Activated CD8-positive, alpha-beta memory T cell treated with anti-CD3 and anti-CD28 coated beads for 1 hour (primary cell): ENCODE measurements at places on chromosomes 13 and 19.

DNA sequence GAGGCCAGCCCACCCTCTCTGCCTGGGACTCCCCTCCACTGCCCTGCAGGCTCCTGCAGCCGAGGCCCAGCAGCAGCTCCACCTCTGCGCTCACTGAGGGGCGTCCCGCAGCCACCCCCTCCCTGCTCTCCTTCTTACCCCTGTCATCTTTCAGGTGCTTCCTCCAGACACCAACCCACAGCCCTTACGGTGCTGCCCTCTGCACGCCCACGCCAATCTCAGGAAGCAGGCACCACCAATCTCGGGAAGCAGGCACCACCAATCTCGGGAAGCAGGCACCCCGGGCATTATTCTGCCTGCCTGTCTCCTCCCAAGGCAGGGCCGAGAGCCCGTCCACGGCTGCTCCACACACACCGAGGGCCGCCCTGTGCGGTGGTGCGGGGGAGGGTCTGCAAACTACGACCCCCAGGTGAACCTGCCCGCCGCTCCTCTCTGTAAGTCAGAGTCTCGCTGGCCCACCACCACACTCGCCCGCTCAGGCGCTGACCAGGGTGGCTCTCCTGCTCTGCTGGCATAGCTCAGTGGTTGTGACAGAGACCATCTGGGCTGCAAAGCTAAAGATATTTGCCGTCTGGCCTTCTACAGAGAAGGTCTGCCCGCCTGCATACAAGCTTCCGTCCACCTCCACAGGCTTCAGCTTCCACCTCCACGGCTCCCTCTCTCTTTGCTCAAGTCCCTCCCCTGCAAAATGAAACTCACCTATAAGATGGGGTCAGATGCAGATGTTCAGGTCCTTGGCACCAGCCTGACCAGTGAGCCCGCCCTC is 2.9 kb downstream of the LSM7 start:
- no peak for DNase-seq

GRCh38 chr19:10981252-10981895 is 20.5 kb downstream of the SMARCA4 start:
- no peak for DNase-seq

DNA sequence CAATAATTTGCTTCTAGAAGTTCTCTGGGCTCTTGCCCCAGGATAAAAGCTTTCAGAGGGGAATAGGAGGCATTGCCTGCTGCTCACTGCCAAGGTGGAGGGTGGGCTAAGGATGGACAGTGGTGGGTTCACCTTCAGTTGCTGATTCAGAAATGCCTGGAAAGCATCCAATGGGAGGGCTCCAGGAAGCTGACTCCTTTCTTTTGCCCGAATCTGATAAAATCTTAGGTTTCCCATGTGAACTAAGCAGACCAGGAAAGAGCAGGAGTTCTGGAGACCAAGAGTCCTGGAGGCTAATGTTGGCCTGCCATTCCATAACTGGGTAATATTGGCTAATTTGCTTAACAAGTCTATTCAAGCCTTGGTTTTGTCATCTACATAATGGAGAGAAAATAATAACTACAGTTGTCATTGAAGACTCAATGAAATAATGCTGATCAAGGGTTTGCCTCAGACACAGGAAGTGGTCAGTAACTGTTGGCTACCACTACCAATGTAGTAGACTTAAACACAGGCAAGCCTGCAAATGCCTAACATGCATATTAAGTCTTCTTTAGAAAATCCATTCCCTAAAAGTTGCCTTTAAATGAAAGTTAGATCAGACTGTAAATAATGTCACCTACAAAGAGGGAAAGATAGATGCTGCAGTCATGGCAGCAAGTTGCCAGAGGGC is 528.4 kb upstream of the NBEA start:
- DNase-seq, result no peak

- DNase-seq, result no peak
Measured at GRCh38 chr13:30103161-30103840, 204.1 kb downstream of the KATNAL1 start.

GRCh38 chr13:41154042-41154441 is 21.4 kb upstream of the KBTBD6 start:
- DNase-seq, result no peak

GRCh38 chr13:46782066-46782465 is 14.9 kb downstream of the ESD start:
- DNase-seq, result no peak

DNA sequence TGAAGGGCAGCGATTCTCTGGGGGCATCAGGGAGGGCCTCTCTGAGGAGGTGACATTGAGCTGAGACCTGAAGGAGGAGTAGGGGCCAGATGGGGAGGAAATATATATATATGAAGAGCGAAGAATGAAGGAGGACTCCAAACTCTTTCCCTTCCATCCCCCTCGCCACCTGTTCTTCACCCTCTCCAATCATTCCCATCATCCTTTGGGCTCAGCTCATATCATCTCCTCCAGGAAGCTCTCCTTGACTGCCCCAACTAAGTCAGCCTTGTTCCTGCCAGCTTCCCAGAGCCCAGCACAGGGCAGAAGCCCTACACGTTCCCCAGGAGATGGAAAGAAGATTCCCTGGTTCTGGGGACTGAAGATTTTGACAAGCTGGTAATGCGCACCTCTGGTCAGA is 33.0 kb upstream of the SEMA6B start:
- no peak for DNase-seq

- no peak for DNase-seq
Measured at GRCh38 chr13:32682740-32683139, 96.5 kb downstream of the PDS5B start.

DNA sequence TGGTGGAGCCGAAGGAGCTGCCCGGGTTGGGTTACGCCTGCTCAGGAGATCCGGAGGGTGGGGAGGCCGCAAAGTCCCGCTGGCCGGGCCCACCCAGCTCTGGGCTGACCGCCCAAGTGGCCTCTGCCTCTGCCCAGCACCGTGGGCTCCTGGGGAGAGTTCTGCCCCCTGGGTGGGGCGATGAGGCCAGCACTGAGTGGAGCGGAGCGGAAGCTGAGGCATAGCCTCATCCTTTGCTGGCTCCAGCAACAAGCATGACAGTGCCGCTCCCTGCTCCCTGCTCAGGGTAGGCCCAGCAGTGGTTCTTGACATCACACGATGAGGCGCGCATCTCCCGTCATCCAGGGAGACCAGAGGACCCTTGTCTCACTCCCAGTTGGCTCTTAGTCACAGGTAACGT is 22.5 kb downstream of the CCDC8 start:
- DNase-seq, result no peak

DNA sequence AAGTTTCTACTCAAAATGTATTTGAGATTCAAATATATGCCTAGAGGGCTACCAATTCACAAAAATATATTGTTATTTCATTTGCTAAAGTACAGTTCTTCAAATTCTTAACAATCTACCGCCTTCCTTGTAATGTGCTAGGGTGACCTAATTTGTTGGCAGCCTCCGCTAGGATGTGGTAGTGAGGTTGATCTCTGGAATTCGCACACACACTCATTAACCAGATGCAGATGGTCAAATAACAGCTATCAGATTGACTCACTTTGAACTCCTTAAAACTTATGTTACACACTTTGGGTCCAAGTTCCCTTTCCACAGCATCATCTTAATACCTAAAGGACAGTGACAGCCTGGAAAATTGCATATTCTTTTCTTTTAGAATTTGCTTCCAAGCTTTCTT is 367.3 kb downstream of the DCT start:
- DNase-seq, result no peak

DNA sequence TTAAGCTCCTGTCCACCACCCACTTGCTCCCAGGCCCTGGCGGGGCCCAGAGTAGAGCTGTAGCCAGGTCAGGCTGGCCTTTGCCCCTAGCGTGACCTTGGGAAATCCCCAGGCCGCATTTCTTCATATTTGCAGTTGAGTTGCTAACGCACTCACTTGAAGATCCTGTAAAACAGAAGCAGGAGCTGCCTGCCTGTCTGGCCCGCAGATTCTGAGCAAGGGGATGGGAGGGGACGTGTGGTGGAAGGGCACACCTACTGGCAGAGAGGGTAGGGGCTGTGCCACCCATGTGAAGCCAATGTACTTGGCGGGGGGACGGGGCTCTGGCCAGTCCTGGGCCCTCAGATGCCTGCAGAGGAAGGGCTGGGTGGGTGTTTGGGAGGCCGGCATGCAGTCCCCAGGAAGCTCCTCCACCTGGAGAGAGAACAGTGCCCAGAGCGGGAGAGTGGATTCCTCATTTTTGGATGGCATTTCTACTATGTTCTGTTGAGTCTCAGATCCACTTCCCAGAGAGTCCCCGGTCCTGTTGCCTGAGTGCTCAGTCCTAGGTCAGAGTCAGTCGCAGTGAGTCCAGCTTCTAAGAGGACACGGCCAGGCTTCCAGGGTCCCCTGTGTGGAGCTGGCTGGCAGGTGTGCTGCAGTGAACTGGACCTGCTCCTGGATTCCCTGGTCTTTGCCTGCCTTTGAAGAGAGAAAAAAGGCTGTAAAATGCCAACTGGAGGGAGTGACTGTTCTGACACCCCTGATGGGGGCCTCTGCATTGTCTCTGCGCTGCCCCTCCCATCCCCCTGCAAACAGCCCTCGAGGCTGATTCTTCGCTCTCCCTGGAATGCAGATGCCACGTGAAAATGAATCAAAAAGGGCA is 62.9 kb downstream of the GGACT start:
- DNase-seq, result no peak

DNA sequence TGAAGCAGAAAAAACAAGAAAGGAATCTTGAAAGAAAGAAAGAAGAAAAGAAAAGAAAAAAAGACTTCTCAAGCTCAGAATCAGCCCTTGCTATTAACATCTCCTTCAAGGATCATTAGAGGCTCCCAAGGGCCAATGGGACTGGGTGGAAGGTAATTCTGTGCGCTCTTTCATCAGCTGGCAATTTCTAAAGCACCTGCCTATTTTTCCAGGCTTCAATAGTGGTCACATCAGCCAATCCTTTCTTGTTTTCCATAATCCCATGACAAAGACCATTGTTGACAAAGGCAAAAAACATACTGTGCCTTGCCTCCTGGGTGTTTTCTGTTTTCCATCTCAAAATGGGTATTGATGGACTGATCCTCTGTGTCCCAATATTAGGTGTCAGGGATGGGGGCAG is 88.2 kb upstream of the TSC22D1 start:
- no peak for DNase-seq

DNA sequence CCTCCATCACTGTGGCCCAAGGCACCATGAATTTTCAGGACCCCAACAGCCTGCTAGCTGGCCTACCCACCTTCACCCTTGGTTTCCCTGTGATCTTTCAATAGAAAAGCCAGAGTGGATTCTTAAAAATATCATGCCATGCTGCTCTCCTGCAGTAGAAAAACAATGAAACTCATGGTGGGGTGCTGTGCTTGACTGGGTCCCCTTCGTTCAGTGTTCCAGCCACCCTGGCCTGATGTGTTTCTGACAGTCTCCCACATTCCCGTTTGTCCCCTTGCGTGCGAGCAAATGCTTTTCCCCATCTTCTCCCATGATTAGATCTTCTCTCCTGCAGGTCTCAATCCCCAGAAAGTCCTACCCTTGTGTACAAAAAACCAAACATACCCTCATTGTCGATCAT is 43.2 kb downstream of the ABCC4 start:
- no peak for DNase-seq

- peak; percentile 10 for DNase-seq
Measured at GRCh38 chr13:97976610-97977521, 23.4 kb downstream of the IPO5 start.

- DNase-seq, result no peak
Measured at GRCh38 chr19:14686411-14686810, 3.4 kb upstream of the ZNF333 start.

GRCh38 chr13:44063881-44064280 is 184.2 kb downstream of the LACC1 start:
- DNase-seq, result no peak

DNA sequence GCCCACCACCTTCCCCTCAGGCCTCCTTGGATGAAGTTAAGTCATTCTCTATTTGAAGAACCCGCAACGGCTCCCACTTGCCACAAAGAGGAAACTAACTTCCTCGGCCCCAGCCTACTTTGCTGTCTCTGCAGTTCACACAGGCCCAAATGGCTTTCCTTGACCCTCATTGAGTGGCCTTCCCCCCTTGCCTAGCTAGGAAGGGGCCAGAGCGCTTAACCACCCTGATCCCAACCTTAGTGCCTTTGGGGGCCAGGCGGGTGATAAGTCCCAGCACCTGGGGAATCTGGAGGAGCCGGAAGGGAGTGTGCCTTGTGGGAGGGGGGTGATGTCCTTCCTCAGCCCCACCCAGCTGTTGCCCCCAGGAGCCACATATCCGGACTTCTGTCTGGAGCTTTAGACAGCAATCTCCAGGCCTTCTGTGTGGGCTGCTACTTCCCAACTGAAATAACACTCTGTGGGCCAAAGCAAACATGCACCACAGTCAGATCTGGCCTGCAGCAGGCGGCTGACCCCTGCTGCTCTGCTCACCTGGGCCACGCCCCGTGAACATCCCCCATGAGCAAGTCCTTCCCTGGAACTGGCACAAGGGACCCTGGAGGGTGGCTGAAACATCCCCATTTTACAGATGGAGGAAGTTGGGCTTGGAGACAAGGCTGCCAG is 10.5 kb downstream of the NECTIN2 start:
- no peak for DNase-seq

GRCh38 chr13:75410207-75410606 is 71.8 kb downstream of the TBC1D4 start:
- no peak for DNase-seq

- DNase-seq, result no peak
Measured at GRCh38 chr13:113413898-113414282, 39.4 kb downstream of the ADPRHL1 start.

DNA sequence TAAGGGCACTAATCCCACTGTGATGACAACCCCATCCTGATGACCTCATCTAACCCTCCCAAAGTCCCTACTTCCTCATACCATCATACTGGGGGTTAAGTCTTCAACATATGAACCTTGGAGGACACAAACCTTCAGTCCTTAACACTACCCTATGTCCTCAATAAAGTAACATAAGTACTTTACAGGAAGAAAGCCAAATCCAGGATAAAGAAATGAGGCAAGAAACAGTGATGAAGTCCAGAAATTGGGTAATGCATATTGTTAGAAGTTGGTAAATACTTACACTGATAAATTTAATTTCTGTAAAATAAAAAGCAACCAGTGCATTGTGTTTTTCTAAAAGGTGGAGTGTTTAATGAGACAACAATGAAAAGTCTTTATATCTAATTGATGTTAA is 284.8 kb upstream of the SOX21 start:
- DNase-seq, result no peak

- no peak for DNase-seq
Measured at GRCh38 chr13:51923983-51924539, 62.3 kb downstream of the CCDC70 start.

DNA sequence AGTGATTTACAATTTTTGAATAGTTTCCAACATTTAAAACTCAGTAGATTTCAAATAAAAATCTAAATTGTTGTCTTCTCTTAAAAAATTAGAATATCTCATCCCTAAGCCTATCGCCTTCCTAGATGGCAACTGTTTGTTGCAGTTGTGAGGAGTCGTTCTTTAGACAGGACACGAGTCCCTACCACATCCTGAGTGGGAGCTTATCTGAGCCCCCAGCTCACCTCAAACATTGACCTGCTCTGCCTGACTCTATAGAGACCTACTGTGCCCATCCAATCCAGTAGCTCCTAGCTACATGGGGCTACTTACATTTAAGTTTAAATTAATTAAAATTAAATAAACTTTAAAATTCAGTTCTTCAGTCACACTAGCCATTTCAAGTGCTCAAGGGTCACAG is 434.7 kb downstream of the FOXO1 start:
- no peak for DNase-seq

GRCh38 chr13:45490068-45490467 is 25.3 kb downstream of the COG3 start:
- no peak for DNase-seq

- no peak for DNase-seq
Measured at GRCh38 chr13:81326913-81327312, 986.0 kb upstream of the SPRY2 start.
